NCI-H1417 treated with DMSO at 0.1 percent for 48 hours (cell line): ENCODE measurements at places on chromosomes 7 and 10.

GRCh38 chr10:126551202-126551601, 119.3 kb downstream of the C10orf90 start:
- no peak for DNase-seq

- DNase-seq, result no peak
Measured at GRCh38 chr7:15446280-15446679, 115.5 kb downstream of the AGMO start.

- DNase-seq, result no peak
Measured at GRCh38 chr7:99447943-99448342, 9.2 kb downstream of the CPSF4 start.

- no peak for DNase-seq
Measured at GRCh38 chr10:89773081-89773480, 71.7 kb downstream of the KIF20B start.

GRCh38 chr7:132739271-132739955, 163.1 kb upstream of the PLXNA4 start:
- DNase-seq, result no peak
